ENCODE measurements at places on chromosomes 3 and 15.

- DNase-seq = peak; percentile 86
Measured at GRCh38 chr3:50542177-50543034, 25.1 kb downstream of the C3orf18 start.

- no peak for DNase-seq
Measured at GRCh38 chr3:14929310-14930074, 17.9 kb upstream of the NR2C2 start.

- no peak for DNase-seq
Measured at GRCh38 chr15:33067456-33067855, 127.1 kb downstream of the FMN1 start.

DNA sequence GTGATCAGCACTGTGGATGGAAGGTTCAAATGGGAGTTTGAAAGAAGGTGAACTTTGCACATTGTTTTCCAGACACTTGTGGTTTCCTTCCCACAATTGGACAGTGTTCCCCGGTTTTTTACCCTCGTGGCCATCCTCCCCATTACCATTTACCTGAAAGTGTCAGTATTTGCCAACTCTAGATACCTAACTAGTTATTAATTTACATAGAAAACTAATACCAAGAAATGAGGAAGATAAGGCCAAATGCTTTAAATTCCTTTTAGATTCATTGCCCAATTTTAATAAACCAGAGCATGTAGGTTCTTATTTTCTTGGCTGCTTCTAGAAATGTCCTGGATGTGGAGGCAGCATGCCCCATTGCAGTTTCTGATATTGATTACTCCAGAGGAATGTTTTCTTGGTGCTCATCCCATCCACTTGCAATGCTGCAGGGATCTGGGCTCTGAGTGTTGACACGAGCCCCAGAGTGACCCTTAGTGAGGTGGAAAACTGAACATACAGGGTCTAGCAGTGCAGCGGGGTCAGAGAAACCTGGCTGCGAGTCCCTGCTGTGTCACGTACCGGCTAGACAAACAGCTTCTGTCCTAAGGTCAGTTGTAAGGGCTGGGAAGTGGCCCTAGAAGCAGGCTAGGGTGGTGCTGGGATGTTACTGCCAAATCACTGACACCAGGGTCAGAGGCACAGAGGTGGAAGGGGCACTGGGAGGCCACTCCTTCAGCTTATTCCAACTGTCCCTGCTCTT, 23.5 kb downstream of the LSM3 start:
- no peak for DNase-seq

DNA sequence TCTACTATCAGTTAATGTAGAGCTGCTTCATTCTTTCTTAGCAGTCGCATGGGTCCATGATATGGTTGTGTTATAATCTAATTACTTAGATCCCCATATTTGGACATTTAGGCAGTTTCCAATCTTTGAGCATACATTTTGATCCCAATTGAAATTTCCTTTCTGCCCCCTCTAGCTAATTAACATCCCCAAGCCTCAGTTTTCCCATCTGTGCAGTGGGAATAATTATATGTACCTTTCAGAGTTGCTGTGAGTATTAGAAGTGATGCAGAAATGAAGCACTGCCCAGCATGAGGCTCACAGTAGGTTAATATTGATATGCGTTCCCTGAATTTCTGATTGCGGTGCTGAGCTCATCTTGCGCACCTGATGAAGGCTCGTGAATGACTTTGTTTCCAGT, 21.8 kb downstream of the SPSB4 start:
- DNase-seq = no peak

GRCh38 chr3:105970283-105970682, 101.5 kb upstream of the CBLB start:
- no peak for DNase-seq

DNA sequence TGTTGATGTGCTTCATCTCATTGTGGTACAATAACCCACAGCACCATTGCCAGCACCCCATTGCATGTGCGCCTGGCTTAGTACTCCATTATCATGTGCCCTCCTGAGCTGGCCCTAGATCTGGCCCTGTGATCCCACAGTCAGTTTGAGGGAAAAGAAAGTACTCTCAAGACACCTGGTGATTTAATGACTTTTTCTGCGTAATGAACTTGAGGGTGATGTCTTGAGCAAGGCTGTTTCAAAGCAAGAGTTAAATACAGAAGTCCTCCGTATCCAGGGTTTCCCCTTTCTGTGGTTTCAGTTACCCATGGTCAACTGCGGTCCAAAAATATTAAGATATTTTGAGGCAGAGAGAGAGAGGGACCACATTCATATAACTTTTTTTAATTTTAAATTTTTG, 16.3 kb downstream of the C3orf20 start:
- no peak for DNase-seq

GRCh38 chr3:66729687-66730393, 229.0 kb upstream of the LRIG1 start:
- no peak for DNase-seq

- DNase-seq = no peak
Measured at GRCh38 chr15:69906256-69907185, 191.2 kb downstream of the TLE3 start.

DNA sequence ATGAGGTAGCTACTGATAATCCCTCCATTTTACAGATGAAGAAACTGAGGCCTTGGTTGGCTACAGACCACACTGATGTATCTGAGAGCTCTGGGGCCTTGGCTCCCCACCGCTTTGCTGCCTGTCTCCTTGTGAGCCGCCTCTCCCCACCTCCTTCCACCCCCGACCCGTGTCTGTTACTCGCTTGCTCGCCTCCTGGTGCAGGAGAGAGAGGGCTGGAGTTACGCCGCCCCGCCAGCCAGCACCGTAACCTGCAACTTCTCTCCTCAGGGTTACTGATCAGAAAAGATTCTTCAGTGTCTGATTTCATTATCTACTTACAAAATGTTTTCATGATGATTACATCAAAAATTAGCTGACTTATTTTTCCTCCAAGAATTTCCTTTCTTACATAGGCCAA, 34.1 kb downstream of the TM2D3 start:
- no peak for DNase-seq

- peak; percentile 92 for DNase-seq
Measured at GRCh38 chr15:24772686-24773373, 97.3 kb downstream of the NPAP1 start.

DNA sequence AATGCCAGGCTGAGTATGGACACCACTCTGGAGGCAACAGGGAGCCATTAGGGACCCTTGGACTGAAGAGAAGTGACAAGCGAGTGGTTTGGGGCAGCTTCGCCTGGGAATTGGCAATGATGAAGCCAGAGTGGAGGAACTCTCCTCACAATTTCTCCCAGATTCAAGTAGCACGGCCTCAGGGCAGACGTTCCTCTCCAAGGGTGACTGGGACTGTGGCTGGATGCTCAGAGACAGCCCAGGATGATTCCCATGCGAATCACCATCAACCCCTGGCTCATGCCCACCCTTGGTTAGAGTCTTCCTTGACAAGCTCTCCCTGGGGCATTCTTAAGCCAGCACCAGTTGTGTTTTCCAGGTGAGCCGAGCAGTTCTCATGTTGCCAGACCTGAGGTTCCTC, 16.3 kb upstream of the DOCK3 start:
- DNase-seq = no peak

DNA sequence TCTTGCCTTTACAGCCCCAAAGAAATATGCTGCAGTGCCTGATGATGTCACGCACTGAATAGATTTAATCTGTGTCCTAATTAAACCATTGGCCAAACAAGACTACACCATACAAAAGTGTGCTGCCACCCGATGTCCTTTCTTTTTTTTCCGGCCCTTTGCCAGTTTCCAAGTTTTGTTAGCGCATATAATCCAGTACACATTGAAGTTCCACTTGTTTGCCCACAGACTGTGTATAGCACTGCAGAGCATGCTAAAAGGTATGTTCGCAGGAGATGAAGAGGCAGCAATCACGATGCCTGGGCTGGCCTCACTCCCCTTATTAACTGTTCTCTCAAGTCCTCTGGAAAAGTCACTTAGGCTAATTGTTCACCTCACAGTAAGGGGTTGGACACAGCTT, 26.8 kb downstream of the MRPS25 start:
- no peak for DNase-seq

DNA sequence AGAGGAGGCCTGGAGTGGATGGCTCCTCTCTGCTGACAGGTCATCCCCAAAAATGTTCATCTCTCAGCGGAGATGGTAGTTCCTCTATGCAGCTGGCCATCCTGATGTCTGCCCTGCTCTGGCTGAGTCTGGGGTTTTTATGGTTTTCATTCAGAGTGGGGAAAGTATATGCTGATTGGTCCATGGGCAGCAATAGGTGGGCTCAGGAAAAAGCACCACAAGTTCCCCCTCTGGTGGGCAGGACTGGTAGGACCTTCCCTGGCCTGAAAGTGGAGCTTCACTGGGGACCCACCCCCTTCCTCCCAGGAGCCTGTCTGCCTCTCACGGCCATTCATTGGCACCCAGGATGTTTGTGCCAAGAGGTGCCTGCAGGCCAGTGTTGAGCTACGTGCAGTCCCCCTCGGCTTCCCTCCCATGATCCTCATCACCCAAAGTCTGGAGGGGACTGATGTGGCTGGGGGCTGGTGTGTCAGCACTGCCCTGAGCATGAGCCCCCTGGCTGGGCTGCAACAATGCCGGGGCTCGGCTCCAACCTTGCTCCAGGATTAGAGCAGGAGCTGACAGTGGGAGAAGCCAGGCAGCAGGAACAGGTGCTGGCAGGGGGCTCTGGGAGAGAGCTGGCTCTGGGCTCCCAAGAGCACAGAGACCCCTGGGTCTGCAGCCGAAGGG, 13.1 kb upstream of the BLOC1S6 start:
- peak; percentile 85 for DNase-seq

GRCh38 chr15:69394556-69395282, 19.4 kb upstream of the KIF23 start:
- peak; percentile 92 for DNase-seq

GRCh38 chr3:94071713-94072284, 8.9 kb downstream of the NSUN3 start:
- no peak for DNase-seq

DNA sequence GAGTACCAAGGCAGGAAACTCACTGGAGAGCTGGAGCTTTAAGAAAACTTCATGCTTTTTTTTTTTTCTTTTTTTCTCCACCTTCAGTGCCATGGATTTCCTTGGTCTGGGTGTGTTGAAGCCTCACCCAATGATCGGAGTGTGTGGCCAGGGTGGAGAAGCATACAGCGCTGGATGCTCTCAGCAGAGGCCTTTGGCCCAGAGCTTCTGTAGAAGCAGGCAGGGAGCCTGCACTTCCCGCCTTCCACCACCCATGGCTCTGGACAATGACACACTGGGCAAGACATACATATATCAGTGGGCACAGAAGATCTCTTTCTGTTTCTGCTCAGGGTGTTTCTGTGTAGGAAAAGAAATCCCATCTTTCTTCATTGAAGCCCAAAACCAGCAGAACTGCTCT, 55.8 kb upstream of the ACAD9 start:
- DNase-seq = no peak

- DNase-seq = no peak
Measured at GRCh38 chr3:158710601-158711000, 21.7 kb downstream of the RARRES1 start.

- DNase-seq = no peak
Measured at GRCh38 chr3:31925271-31925630, 55.8 kb downstream of the OSBPL10 start.

- DNase-seq = no peak
Measured at GRCh38 chr3:188316021-188316722, 162.2 kb downstream of the LPP start.

DNA sequence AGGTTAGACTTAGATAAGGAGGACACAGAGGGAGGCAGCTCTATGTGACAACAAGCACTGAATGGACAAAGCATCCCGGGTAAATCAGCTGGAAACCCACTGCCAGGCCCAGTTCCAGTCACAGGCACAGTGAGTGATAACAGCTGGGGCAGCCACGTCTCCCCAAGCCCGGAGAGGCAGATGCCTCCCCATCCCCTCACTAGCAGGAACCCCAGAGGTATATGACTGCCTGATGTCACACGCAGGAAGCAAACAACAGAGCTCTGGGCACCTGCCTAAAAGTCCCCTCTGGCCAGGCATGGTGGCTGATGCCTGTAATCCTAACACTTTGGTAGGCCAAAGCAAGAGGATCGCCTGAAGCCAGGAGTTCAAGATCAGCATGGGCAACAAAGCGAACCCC, 18.2 kb downstream of the C15orf62 start:
- DNase-seq = no peak

GRCh38 chr3:72505539-72506405, 342.5 kb downstream of the SHQ1 start:
- DNase-seq = no peak

- no peak for DNase-seq
Measured at GRCh38 chr3:117473981-117474538, 764.5 kb downstream of the TUSC7 start.

- no peak for DNase-seq
Measured at GRCh38 chr3:53850895-53851294, 4.5 kb downstream of the IL17RB start.

- DNase-seq = no peak
Measured at GRCh38 chr15:34241376-34242330, 16.8 kb downstream of the EMC4 start.

GRCh38 chr3:80355144-80355543, 587.3 kb upstream of the ROBO1 start:
- no peak for DNase-seq

DNA sequence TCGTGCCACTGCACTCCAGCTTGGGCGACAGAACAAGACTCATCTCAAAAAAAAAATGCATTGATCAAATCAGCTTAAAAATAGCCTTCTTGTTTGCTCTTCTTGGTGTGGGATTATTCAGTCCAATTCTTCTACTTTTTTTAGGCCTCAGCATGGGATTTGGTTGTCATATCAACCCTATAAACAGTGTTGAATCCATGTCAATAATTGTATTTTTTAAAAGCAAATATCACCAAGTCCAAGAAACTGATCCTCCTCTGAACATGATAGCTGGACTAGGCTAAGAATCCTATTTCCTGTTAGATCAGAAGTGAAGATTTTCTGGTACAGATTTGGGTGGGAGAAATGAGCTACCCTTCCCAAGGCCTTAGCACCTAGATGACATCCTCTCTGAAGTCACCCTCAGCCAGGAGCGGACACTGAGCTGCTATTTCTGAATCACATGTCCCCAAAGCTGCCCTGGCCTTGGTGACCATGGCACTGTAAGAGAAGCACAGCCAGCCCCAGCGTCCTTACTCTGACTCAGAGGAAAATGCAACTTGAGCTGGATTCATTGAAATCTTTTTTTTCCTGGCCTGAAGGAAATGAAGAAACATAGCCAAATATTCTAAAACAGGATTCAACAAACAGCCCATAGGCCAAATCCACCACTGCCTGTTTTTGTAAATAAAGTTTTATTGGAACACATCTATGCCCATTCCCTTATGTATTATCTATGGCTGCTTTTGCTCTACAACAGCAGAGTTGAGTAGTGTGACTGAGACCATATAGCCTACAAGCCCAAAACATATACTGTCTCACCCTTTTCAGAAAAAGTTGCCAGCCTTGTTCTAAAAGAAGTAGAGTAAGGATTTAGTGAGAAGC, 215.9 kb upstream of the CTDSPL start:
- DNase-seq = no peak

DNA sequence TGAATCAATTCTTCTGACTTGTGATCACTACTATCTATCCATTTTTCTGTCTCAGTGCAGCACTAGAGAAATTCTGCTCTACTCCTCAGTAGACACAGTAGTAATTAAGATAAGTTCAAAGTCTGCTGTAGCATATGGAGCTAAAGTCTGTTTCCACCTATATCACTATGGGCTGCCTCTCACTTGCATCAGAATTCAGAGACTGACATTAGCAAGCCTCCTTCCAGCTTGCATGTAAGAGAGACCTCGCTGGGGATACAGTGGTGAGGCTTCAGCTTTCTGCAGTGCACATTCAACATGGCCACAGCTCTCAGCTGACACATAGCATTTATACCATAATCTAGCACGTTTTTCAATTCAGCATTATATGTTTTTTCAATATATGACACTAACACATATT, 217.0 kb downstream of the PLOD2 start:
- no peak for DNase-seq

All from ecto neural progenitor cell (in vitro differentiated cells).